ENCODE measurements at places on chromosomes 3 and 15.

DNA sequence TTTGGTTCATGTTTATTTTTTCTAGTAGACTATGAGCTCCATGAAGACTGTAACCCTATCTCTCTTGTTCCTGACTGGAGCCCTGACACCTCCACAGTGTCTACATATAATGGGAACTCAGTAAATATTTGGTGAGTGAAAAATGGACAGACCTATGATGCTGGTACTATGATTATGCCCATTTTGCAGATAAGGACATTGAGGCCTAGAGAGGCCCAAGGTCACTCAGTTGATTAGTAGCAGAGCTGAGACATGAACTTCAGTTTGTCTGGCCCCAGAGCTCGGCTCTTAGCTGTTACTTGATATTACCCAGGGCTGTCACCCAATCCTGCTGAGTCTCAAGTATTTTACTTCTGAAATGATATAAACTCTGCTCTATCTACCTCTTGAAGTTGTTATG is 5.5 kb downstream of the EFCAB12 start:
- DNase-seq, result no peak

DNA sequence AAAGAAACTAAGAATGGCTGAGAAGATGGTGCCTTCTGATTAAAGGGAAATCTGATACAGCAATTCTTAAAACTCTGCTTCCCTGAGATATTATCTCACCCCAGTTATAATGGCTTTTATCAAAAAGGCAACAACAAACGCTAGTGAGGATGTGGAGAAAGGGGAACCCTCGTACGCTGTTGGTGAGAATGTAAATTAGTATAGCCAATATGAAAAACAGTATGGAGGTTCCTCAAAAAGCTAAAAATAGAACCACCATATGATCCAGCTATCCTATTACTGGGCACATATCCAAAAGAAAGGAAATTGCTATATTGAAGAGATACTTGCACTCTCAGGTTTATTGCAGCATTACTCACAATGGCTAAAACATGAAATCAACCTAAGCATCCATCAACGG is 65.1 kb downstream of the GOLIM4 start:
- no peak for DNase-seq

- no peak for DNase-seq
These were observed 67.0 kb downstream of the RAB11A start for GRCh38 chr15:65936282-65936681.

DNA sequence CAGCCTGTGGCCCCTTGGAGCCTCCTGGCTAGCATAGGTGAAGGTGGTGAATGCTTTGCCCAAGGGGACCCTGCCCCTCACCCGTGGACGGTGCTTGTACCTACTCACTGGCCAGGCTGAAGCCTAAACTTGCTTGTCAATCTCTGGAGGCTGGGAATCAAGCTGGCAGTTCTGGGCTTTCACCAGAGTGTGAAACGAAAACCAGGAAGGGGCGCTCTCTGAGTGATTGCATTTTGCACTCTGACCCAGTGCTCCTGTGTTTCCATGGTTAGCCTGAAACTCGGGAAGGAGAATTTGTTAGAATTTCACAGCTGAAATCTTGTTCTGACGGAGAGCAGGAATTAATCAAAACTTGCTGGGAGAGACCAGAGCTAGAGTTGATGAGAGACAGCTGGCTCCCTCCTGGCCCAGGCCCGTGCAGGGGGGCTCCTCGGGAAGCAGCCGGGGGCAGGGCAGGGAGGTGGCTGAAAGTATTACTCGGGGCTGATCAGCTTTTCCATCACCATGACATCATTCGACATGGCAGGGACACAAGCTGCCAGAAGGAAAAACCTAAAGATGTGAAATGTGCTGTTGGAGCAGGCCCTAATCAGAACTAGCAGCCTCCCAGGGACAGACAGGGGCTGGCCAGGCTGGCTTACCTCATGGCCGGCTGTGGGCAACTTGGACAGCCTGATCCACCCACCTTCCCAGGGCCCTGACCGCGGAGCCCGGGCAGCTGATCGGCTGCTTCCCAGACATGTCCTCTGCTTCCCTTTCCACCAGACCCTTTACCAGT is 323.6 kb upstream of the CTDSPL start:
- no peak for DNase-seq

DNA sequence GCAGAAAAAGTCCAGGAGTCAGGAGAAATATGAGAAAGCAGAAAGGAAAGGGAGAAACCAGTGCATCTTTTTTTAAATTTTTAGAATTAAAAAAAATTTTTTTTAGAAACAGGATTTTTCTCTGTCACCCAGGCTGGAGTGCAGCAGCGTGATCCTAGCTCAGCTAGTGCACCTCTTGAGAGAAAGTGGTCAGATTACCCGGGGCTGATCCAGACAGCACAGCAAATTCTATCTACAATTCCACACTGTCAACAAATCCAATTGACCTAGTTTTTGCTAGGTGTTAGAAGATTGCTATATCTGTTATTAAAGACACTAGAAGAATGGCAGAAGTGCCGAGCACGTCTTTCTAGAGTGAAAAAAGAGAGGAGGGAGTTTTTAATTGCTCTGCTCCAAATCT is 117.3 kb downstream of the RFTN1 start:
- DNase-seq, result no peak

DNA sequence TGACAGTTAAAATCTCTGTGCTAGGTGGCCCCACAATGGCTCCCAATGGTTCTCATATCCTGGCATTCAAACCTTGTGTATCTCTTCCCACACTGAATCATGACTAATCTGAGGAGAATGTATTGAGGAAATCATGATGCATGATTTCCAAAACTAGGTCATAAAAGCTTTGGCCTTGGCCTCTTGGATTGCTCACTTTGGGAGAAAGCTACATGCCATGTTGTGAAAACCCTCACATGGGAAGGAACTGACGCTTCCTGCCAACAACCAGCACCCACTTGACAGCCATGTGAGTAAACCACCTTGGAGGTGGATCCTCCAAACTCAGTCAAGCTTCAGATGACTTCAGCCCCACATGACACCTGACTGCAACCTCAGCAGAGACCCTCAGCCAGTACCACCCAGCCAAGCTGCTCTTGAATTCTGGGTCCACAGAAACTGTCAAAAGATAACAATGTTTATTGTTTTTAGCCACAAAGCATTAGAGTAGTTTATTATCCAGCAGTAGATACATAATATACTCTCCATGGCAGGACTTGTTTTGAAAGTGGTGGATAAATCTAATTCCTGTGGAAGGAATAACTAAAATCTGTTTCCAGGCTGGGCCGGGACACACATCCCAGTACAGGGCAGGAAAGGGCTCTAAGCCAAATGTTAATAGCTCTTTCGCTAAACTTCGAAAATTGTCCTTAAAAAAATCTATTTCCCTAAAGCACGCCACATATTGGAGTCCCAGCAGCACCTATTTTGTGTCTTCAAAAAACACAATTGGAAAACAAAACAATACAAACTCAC is 1.0 kb upstream of the ZNF620 start:
- peak; percentile 98 for DNase-seq

GRCh38 chr3:58414538-58415197 is 19.0 kb downstream of the PDHB start:
- DNase-seq, result peak; percentile 64

All from EL (cell line).